ENCODE measurements at places on chromosomes 5 and 9. TPM values are rescaled to one million over a fixed set of nuclear protein-coding genes. Genes with fewer than 3 reads are reported as not detected.

DNA sequence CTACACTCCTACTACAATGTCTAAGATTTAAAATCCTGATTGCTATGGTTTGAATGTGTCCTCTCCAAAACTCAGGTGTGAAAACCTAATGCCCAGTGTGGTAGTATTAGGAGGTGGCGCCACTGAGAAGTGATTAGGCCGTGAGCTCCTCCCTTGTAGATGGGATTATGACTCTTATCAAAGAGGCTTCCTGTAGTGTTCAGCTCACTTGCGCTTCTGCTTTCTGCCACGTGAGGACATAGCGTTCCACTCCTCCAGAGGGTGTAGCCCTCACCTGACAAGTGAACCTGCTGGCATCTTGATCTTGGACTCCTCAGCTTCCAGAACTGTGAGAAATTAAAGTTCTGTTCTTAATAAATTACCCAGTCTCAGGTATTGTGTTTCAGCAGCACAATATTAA is 33.0 kb upstream of the WHRN start:
- no peak overlapping the region for H3K27ac ChIP-seq
- no peaks in the 10 kb centered on the region for H3K4me1 ChIP-seq
- no peak for DNase-seq
- H3K4me3 ChIP-seq = no peak overlapping the region
- H3K27me3 ChIP-seq = no peaks in the 10 kb centered on the region

GRCh38 chr5:76582230-76583162 is 40.7 kb downstream of the F2RL2 start:
- peaks cover 6% of the 10 kb centered on the region for H3K4me1 ChIP-seq
- H3K36me3 ChIP-seq = no peaks in the 10 kb centered on the region
- no peak overlapping the region for H3K27ac ChIP-seq
- H3K4me3 ChIP-seq = no peak overlapping the region

DNA sequence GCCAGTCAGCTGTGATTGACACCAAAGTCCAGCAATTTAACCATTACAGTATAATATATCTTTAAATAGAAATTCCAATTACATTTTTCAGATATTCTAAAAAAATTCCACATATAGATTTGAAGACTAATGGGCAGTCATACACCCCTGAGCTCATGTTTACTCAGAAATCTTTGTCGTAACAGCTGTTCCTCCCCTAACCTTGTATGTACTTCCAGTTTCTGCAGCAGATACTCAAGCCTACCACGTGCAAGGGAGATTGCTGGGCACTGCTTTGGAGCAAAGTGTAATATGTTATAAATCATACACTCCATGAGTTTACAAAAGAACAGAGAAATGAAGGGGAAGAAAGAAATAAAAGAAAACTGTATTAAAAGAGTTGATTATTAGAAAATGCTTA is 241.2 kb downstream of the TRIM32 start:
- H3K4me3 ChIP-seq = no peak overlapping the region
- H3K36me3 ChIP-seq = no peaks in the 10 kb centered on the region
- no peaks in the 10 kb centered on the region for H3K4me1 ChIP-seq
- no peak for DNase-seq
- no peaks in the 10 kb centered on the region for H3K27me3 ChIP-seq

GRCh38 chr5:98721231-98721928 is 52.1 kb upstream of the RGMB start:
- no peak overlapping the region for H3K27ac ChIP-seq
- no peaks in the 10 kb centered on the region for H3K36me3 ChIP-seq
- no peaks in the 10 kb centered on the region for H3K4me1 ChIP-seq
- no peak overlapping the region for H3K4me3 ChIP-seq

Gene ACO1
- 25.7 TPM for total RNA-seq

Gene APBA1
- total RNA-seq = 1.8 TPM

Measured in esophagus squamous epithelium (tissue), 5 donors.